Stimulated activated naive CD8-positive, alpha-beta T cell treated with anti-CD3 and anti-CD28 coated beads, Interleukin-15, amount 100 ng/mL, for 72 hours (primary cell): ENCODE measurements at places on chromosomes 16 and 17.

GRCh38 chr16:53282975-53283946 lies 151.0 kb upstream of the RBL2 start:
- DNase-seq = no peak

DNA sequence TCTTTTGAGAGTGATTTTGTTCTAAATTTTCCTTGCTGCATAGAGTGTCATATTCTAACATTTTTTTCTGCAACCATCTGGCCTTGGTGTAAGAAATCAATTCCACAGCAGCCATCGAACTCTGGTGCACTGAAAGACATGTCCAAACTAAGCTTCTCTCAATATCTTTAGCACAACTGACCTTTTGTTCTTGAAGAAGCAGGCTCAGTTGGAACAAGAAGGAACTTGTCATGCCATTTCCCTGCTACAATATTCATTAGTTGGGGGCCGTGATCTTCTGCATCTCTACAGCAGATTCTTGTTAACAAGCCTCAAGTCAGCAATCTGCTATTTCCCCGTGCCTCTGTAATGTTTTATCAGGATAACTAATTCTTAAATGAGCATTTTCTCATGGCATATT lies 1305.6 kb downstream of the CDH11 start:
- no peak for DNase-seq

DNA sequence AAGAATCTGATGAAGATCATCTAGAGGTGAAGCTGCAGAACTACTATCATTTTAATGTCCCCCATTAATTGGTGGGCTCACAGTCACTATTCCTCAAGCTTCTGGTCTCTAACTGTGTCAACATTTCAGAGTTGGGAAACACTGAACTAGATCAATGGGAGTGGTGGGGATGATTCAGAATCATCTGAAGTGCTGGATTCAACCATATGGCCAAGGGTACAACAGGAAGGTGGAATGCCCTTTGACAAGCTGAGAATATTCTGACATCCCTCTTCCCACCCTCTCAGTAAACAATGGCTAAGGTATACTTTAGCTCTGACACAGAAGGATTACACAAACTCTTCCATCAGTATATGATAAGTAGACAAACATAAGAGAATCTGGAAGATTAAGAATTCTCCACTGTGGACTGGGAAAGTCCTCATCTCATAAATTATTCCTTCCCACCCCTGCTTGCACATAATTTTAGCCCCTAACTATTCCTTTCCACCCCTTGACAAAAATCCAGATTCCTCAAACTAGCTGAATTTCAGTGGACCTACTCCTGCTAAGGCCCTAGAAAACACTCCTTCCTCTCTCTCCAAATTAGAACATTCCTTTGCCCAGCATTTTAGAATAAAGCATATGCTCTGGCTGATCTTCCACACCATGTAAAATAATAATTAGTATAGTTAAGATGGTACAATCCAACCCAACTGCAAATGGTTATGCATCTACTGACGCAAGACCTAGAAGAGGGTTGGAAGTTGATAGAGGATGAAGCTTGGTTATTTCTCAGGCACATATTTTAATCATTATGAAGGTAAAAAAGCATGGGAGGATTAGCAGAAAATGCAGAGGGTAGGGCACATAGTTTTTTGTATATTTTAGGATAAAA lies 16.3 kb upstream of the RFFL start:
- no peak for DNase-seq

- peak; percentile 16 for DNase-seq
These were observed 1.0 kb downstream of the RSPRY1 start for GRCh38 chr16:57186872-57187854.

- DNase-seq = peak; percentile 76
These were observed 390 bp downstream of the MNT start for GRCh38 chr17:2400474-2400866.

DNA sequence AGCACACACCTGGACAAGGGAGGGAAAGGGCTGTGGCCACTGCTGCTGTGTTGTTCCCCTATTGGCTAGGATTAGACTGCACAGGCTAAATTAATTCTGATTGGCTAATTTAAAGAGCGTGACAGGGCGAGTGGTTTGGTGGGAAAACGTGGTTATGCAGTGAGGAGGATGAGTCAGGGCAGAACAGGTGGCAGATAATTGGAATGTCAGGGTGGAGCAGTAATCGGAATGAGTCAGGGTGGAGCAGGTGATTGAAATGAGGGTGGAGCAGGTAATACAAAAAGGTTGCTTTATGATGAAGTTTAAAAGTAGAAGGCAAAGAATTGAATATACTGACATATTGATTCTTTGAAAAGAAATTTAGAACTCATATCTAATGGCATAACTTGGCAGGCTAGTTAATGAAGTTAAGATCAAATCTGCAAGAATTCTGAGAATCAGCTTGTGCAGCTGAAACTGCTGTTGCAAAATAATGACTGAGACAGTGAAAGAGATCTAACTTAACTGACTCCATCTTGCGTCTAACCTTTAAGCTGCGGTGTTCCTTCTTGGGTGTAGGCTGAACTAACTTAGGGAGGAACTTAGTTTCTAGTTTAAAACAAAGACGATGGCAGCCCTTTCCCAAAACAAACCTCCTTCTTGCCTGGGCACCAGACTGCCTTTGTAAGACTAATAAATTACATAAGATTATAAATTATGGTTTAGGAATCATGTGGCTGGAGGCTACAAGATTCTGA lies 174.3 kb downstream of the UTP18 start:
- DNase-seq = no peak

GRCh38 chr16:81692021-81692420 lies 87.1 kb upstream of the PLCG2 start:
- DNase-seq = no peak

DNA sequence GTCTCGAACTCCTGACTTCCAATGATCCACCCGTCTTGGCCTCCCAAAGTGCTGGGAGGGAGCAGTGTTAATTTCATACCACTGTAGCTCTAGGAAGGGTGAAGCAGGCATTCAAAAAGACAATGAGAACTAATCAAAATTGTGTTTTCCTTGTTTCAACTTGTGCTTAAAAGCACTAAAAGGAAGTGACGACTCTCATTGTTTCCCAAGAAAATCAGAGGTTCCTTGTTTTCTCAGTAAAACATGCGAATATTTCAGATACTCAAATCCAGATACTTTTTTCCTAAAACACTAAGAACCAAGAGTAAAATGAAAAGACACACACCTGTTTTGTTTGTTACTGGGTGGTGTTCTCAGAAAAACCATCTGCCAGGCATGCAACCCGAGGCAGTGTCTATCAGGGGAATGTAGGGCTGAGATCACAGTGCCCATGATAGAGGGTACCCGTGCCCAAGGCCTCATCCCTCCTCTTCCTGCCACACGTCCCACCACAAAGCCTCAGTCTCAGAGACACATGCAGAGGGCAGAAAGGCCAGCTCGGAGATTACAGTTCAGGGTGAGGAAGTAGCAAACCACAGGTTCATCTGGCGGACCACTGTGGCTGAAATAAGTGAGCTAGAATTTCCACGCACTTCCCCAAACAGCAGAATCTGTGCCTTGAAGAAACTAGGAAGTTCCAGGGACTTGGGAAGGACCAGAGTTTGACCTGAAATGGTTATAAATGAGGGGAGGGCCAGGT lies 33.7 kb downstream of the GINS3 start:
- DNase-seq = peak; percentile 12
